Peyer's patch (tissue), 4 donors: ENCODE measurements at places on chromosomes 5 and 9.

DNA sequence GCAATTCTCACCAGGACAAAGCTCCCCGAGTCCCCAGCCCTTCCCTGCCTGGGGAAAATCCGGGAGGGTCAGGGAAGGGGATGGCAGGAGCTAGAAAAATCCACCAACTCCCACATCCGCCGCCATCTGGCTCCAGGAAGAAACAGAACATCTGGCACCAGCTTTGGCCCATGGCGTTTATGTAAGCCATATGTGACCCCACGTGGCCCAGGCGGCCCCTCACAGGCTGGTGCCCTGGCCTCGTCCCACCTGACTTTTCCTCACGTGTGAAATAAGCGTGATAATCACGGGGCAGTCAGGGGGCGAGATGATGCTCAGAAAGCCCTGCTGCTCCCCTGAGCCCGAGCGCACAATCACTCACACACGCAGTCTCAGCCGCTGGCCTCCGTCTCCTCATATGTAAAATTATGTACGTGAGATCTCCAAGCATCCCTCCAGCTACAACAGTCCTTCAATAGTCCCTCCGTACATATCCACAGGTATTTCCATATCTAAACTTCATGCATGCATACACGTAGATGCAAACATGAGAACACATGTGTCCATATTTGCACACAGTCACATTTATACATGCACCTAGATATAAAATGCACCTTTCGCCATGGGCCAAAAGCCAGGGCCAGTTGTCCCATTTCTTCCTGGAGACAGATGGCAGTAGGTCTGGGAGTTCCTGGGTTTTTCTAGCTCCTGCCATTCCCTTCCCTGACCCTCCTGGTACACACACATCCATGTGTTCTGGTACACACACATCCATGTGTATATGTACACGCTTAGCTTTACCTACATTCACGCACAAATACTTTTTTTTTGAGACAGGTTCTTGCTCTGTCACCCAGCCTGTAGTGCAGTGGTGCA is 28.9 kb downstream of the PLPP7 start:
- H3K27me3 ChIP-seq, result no peaks in the 10 kb centered on the region
- DNase-seq, result no peak
- no peak overlapping the region for H3K4me3 ChIP-seq
- no peak overlapping the region for H3K27ac ChIP-seq
- H3K36me3 ChIP-seq, result no peaks in the 10 kb centered on the region

DNA sequence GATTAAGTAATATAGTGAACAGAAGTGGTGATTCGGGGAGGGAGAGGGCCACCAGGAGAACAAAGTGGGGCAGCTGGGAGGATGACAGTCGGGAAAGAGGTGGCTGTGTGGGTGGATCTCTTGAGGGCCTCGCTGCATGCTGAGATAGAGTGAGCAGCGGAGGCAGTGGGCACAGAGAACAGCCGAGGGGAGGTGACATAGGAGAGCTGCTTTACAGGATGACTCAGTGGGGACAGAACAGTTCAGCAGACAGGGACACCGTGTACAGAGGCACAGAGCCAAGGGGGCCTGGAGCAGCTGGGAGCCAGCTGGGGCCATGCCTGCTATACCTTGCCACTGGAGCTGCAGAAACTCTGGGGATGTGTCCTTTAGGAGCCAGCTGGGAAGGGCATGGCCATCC is 273.9 kb downstream of the GADD45G start:
- no peaks in the 10 kb centered on the region for H3K36me3 ChIP-seq
- no peak overlapping the region for H3K27ac ChIP-seq
- H3K4me1 ChIP-seq, result no peaks in the 10 kb centered on the region
- no peaks in the 10 kb centered on the region for H3K27me3 ChIP-seq
- peak; percentile 58 for DNase-seq
- H3K4me3 ChIP-seq, result no peak overlapping the region

DNA sequence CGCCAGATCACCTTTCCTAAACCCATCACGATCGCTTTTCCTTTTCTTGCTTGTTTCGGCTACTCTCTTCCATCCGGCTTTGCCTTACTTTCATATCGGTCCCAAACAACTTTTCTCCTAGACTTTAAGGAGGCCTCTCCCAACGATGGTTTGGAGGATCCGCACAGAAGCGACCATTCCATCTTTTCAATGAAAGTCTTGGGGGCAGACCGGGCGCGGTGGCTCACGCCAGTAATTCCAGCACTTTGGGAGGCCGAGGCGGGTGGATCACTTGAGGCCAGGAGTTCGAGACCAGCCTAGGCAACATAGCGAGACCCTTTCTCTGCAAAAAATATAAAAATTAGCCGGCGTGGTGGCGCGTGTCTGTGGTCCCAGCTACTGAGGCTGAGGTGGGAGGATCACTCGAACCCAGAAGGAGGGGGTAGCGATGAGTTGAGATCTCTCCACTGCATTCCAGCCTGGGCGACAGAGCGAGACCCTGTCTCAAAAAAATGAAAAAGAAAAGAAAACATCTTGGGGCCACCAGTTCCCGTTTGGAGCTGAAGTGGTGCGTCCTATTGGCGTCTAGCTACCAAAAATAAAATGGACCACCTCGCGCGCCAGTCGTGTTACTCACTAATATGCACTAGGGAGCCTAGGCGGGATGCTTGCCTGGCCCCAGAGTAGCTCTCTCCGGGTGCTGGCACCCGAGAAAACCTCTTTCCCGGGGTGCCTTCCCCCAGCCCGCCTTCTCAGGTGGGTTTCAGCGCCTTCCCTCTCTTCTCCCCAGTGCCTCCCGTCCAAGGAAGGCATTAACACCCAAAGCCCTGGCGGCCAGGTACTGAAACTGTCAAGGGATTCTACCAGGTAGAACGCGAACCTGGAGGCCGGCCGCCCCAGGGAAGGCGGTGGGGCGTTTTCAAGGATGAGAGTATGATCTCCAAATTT is 800 bp upstream of the AP3B1 start:
- peak overlapping the region; percentile 83 for H3K27ac ChIP-seq
- peak overlapping the region; percentile 74 for H3K4me3 ChIP-seq
- peak; percentile 67 for DNase-seq

DNA sequence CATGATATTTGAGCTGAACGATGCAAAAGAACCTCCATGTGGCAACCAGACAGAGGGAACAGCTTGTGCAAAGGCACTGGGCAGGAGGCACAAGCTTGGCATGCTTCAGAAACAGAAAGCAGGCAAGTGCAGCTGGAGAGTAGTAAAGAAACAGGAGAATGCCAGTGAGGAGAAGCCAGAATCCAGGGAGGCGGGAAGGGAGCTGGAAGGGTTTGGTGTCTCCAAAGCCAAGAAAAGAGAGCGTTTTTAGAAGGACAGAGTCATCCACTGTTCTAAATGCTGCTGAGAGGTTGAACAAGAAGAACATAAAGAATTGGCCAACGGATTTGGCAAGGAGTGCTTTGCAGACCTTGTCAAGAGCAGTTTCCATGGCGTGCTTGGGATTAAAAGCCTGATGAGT is 124.7 kb downstream of the TLE1 start:
- H3K4me3 ChIP-seq, result no peak overlapping the region
- no peak overlapping the region for H3K27ac ChIP-seq
- no peak for DNase-seq
- no peaks in the 10 kb centered on the region for H3K27me3 ChIP-seq

- no peaks in the 10 kb centered on the region for H3K27me3 ChIP-seq
- no peak for DNase-seq
- no peak overlapping the region for H3K27ac ChIP-seq
- H3K36me3 ChIP-seq, result no peaks in the 10 kb centered on the region
Observed at GRCh38 chr5:153352685-153353219, 137.7 kb upstream of the GRIA1 start.

- H3K36me3 ChIP-seq, result no peaks in the 10 kb centered on the region
- no peaks in the 10 kb centered on the region for H3K4me1 ChIP-seq
- no peak for DNase-seq
Observed at GRCh38 chr5:155466851-155467250, 453.3 kb downstream of the KIF4B start.

- no peaks in the 10 kb centered on the region for H3K27me3 ChIP-seq
- no peaks in the 10 kb centered on the region for H3K36me3 ChIP-seq
- no peak for DNase-seq
- H3K4me3 ChIP-seq, result no peak overlapping the region
- H3K4me1 ChIP-seq, result no peaks in the 10 kb centered on the region
- H3K27ac ChIP-seq, result no peak overlapping the region
Observed at GRCh38 chr5:107426209-107426608, 244.5 kb downstream of the EFNA5 start.

- no peak for DNase-seq
- H3K27me3 ChIP-seq, result no peaks in the 10 kb centered on the region
- H3K36me3 ChIP-seq, result no peaks in the 10 kb centered on the region
- H3K27ac ChIP-seq, result no peak overlapping the region
Observed at GRCh38 chr5:10201223-10201868, 48.3 kb downstream of the ATPSCKMT start.

- H3K4me1 ChIP-seq, result no peaks in the 10 kb centered on the region
- peaks cover 6% of the 10 kb centered on the region for H3K36me3 ChIP-seq
Observed at GRCh38 chr9:127395497-127396252, 1.3 kb upstream of the SLC2A8 start.

GRCh38 chr5:7320701-7321301 is 75.1 kb upstream of the ADCY2 start:
- H3K4me3 ChIP-seq, result no peak overlapping the region
- no peak for DNase-seq
- no peaks in the 10 kb centered on the region for H3K27me3 ChIP-seq
- H3K4me1 ChIP-seq, result no peaks in the 10 kb centered on the region

- no peak overlapping the region for H3K4me3 ChIP-seq
- DNase-seq, result no peak
- no peaks in the 10 kb centered on the region for H3K36me3 ChIP-seq
- no peak overlapping the region for H3K27ac ChIP-seq
- H3K4me1 ChIP-seq, result no peaks in the 10 kb centered on the region
- no peaks in the 10 kb centered on the region for H3K27me3 ChIP-seq
Observed at GRCh38 chr9:13324988-13325387, 45.5 kb upstream of the MPDZ start.

GRCh38 chr9:128245421-128246151 is 30.2 kb downstream of the GOLGA2 start:
- H3K4me3 ChIP-seq, result no peak overlapping the region
- peak overlapping the region; percentile 13 for H3K27ac ChIP-seq
- H3K36me3 ChIP-seq, result no peaks in the 10 kb centered on the region
- H3K4me1 ChIP-seq, result peaks cover 4% of the 10 kb centered on the region
- no peak for DNase-seq
- H3K27me3 ChIP-seq, result no peaks in the 10 kb centered on the region

DNA sequence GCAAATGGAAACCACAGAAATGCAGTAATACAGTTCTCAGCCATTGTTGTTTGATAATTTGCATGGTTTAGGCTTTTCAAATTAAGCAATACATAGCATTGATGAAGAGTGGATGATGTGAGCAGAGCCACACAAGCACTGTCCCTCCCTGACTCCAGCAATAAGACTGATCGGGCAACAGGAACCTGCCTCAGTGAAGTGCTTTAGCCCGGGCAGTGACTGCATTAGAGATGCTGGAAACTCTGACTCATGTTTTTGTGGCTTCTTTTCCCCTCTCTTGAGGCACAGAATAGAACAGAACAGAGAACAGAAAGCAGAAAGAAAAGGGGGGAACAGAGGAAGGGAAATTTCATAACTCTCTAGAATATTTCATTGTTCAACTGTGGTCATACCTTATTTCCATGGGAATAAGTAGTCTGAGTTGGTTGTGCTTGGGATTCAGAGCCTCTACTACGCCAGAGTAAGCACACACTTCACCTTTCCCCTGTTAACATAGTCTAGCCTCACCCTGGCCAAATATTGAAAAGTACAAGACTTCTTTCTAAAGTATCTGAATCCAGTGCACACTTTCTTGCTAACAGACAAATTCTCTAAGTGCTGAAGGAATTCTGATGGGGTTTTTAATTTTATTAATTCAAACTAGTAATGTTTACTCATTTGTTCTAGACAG is 164.8 kb upstream of the VCAN start:
- H3K27me3 ChIP-seq, result no peaks in the 10 kb centered on the region
- no peaks in the 10 kb centered on the region for H3K4me1 ChIP-seq
- H3K27ac ChIP-seq, result no peak overlapping the region
- no peaks in the 10 kb centered on the region for H3K36me3 ChIP-seq

DNA sequence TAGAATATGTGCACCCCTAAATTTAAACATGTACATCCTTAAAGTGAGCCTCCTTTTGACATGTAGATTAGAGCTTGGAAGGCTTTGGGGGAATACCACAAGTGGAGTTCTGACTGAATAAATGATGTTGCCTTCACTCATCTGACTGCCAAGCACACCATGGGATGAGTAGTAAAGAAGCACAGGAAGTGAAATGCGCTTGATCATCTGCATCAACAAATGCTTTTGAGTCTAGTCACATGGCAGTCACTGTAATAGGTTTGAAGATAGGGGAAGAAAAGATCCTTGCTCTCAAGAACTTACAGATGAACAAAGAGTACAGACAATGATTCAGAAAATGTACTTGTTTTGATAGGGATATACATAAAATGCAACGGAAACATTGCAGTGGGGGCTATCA is 62.0 kb upstream of the STARD4 start:
- no peaks in the 10 kb centered on the region for H3K4me1 ChIP-seq
- no peak overlapping the region for H3K4me3 ChIP-seq
- H3K27ac ChIP-seq, result no peak overlapping the region
- no peaks in the 10 kb centered on the region for H3K27me3 ChIP-seq
- DNase-seq, result no peak
- no peaks in the 10 kb centered on the region for H3K36me3 ChIP-seq

GRCh38 chr5:132821791-132822190 is 8.7 kb downstream of the SHROOM1 start:
- H3K4me3 ChIP-seq, result no peak overlapping the region
- H3K27me3 ChIP-seq, result no peaks in the 10 kb centered on the region
- no peak overlapping the region for H3K27ac ChIP-seq
- no peak for DNase-seq
- H3K4me1 ChIP-seq, result no peaks in the 10 kb centered on the region

DNA sequence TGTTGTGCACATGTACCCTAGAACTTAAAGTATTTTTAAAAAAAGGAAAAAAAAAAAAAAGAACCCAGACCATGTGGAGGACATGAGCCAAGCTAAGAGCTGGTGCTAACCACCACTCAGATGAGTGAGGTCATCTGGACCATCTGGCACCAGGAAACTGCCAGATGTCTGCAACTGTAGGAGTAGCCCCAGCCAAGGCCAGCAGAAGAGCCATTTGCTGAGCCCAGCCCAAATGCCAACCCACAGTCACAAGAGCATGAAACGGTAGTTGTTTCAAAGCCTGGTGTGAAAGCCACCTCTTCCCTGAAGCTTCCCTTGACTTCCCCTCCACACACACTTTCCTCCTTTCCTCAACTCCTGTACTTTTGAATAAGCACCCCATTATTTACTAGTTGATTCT is 69.2 kb upstream of the FCN1 start:
- H3K4me3 ChIP-seq, result no peak overlapping the region
- DNase-seq, result no peak
- no peaks in the 10 kb centered on the region for H3K36me3 ChIP-seq

- no peak for DNase-seq
- H3K4me3 ChIP-seq, result no peak overlapping the region
- no peaks in the 10 kb centered on the region for H3K4me1 ChIP-seq
- no peaks in the 10 kb centered on the region for H3K27me3 ChIP-seq
- no peaks in the 10 kb centered on the region for H3K36me3 ChIP-seq
Observed at GRCh38 chr5:160036884-160037283, 27.9 kb downstream of the TTC1 start.

- no peak overlapping the region for H3K4me3 ChIP-seq
- DNase-seq, result no peak
- no peak overlapping the region for H3K27ac ChIP-seq
- no peaks in the 10 kb centered on the region for H3K36me3 ChIP-seq
Observed at GRCh38 chr5:54390539-54391031, 64.9 kb upstream of the HSPB3 start.
